Activated CD8-positive, alpha-beta memory T cell treated with anti-CD3 and anti-CD28 coated beads, Interleukin-2, amount 50 U/mL, for 48 hours (primary cell): ENCODE measurements at places on chromosomes 12 and 14.

DNA sequence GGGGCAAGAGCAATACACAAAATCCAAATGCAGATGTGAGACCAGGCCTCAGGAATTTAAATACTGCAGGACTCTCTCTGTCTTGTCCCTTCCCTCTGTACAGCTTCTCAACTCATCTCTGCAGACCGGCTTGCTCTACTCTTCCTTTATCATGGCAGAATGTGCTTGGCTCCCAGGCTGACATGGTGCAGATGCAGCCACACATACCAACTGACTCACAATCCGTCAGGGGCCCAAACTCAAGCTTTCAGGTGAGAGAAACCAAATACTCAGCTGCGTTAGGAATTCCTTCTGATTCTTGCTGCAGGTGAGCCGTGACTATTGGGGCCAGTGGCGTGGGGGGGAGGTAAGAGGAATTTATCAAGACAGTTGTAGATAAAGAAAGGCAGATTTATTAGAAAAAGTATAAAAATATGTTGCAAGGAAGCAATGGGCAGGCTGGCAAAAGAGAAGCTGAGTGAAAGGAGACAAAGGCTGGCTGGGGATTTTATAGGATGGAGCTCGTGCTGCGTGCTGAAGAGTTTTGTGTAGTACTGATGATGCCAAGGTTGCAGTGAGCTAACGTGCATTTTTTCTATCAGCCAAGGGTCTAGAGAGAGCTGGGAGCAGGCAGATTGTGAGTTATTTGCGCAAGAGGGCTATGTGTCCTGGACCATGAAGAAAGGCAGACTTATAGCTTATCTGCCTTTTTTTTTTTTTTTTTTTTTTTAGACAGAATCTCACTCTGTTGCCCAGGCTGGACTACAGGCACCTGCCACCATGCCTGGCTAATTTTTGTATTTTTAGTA lies 5.0 kb upstream of the LGALS3 start:
- DNase-seq: no peak

DNA sequence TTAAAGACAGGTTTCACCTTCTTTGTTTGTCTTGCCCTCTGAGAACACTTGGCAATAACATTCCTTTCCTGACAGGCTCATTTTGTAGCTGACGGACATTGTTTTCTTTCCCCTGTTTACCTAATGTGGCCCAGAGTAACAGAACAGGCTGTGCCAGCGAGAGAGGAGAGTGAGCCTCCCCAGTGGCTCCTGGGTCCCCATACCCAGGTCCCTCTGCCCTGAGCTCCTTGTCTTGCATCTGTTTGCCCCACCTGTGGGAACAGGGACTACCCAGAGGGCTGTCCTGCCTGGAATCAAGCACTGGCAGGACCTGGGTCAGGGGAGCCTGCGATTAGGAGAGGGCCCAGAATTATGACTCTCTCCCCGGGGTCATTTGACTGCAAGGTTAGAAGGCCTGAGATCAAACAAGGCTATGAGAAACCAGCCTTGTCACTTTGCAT lies 222.9 kb downstream of the ZFP36L1 start:
- no peak for DNase-seq

DNA sequence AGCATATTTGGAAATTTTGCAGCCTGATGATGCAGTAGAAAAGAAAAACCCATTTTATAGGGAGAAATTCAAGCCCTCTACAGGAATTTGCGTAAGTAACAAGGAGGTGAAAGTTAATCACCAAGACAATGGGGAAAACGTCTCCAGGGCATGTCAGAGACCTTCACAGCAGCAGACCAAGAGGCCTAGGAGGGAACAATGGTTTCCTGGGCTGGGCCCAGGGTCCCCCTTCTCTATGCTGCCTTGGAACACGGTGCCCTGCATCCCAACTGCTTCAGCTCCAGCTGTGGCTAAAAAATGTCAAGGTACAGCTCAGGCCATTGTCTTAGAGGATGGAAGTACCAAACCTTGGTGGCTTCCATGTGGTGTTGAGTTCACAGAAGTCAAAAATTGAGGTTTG lies 6.5 kb upstream of the KRT6C start:
- DNase-seq: no peak

DNA sequence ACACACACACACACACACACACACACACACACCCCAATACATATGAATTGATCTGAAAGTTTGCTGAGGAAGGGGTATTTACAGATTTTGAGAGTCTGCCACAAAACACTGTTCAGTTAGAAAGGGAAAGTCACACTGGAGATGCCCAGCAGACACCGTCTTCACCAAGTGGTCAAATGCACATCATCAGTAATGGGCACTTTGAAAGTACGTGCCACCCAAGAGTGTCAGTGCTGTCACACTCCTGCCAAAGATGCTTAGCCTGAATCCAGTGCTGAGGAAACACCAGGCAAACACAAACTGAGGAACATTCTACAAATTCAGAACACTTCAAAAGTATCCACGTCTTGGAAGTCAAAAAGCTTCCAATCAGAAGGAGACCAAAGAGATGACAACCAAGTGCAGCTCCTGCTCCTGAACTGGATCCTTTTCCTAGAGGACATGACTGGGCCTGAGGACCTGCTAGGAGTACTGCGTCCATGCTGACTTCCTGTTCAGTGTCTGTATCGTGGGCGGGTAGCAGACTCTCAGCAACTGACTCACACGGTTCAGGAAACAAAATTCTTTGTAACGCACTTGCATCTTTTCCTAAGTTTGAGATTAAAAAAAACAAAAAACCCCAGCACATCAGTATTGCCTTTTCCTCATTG lies 18.6 kb downstream of the PSMC1 start:
- DNase-seq: no peak
